Peyer's patch (tissue), 4 donors: ENCODE measurements at places on chromosomes 2 and 18.

DNA sequence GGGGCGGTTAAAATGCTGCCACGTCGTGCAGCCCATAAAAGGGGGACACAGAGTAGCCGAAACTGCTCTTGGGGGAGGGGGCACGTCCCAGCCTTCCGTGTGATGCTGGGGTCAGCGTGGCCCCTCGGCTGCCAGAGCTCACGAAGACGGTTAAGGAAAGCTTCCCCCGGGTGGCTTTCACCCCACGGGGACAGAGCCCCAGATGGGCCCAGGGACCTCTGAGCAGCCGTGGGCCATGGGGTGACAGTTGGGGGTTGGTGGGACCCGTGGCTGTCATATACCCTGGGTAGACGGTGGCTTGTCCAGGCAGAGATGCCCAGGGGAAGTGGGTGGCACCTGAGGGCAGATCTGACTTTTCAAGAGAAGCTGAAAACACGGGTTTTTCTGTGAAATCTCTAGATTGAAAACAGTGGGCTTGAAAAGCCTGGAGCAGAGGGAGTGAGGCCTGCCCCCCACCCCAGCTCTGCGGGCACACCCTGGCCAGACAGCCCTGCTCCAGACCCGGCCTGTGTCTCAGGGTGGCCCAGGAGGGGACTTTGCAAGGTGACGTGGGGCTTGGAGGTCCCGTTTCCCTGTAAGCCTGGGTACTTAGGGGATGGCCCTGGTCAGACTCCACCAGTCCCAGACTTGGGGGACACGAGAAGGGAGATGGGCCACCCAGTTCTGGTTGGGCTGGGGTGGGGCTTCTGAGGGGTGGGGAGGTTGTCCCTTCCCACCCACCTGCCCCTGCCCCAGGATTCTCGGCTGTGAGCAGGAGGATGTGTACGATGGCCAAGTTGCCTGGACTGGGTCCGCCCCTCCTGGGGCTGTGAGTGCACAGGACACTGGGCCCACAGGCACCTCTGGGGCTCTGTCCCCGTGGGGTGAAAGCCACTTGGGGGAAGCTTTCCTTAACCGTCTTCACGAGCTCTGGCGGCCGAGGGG, 652 bp downstream of the NEU4 start:
- no peaks in the 10 kb centered on the region for H3K27me3 ChIP-seq
- DNase-seq = peak; percentile 50
- H3K36me3 ChIP-seq = no peaks in the 10 kb centered on the region

GRCh38 chr2:240972636-240973521, 25.5 kb upstream of the SNED1 start:
- H3K27me3 ChIP-seq = no peaks in the 10 kb centered on the region
- H3K4me3 ChIP-seq = no peak overlapping the region
- no peak overlapping the region for H3K27ac ChIP-seq
- H3K36me3 ChIP-seq = no peaks in the 10 kb centered on the region

DNA sequence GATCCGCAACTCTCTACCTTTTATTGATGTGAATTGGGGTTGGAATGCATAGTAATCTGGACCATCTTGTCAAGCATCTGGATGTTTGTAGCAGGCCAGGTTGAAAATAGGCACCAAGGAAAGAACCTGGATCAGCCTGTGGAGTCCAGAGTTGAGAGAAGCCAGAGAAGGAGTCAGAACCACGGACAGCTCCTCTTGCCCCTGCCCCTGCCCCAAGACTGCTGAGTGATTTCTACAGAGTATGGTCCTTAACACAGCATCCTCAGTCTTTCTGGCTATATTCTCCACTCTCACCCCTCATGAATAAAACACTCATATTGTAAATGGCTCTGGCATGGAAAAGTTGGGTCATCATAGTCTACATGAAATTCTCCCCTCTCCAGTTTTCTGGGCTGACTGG, 154.6 kb downstream of the LOXHD1 start:
- H3K36me3 ChIP-seq = no peaks in the 10 kb centered on the region
- H3K27me3 ChIP-seq = no peaks in the 10 kb centered on the region
- H3K27ac ChIP-seq = no peak overlapping the region
- DNase-seq = no peak

DNA sequence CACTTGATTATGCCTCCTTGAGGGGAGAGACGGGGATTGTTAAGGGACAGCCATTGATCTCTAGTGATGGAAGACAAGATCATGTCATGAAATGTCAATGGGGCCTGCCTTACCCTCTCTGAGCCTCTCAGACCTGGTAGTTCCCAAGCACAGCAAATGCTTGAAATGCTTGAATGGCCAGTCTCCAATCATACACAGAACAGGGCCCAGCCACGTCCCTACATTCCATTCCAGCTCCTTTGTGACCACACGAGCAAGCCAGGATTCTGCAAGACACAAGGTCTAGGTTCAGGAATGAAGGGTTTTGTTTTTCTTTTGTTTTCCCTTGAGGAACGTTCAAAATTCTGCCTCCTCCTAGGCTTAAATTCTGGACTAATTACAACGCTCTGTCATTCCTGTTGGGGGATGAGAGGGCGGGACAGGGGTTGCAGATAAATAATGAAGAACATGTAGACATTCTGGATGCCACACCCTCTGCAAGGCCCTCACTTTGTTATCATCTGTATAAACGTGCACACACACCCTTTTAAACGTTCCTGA, 98.1 kb upstream of the YPEL5 start:
- DNase-seq = no peak
- H3K4me1 ChIP-seq = no peaks in the 10 kb centered on the region
- no peak overlapping the region for H3K4me3 ChIP-seq

DNA sequence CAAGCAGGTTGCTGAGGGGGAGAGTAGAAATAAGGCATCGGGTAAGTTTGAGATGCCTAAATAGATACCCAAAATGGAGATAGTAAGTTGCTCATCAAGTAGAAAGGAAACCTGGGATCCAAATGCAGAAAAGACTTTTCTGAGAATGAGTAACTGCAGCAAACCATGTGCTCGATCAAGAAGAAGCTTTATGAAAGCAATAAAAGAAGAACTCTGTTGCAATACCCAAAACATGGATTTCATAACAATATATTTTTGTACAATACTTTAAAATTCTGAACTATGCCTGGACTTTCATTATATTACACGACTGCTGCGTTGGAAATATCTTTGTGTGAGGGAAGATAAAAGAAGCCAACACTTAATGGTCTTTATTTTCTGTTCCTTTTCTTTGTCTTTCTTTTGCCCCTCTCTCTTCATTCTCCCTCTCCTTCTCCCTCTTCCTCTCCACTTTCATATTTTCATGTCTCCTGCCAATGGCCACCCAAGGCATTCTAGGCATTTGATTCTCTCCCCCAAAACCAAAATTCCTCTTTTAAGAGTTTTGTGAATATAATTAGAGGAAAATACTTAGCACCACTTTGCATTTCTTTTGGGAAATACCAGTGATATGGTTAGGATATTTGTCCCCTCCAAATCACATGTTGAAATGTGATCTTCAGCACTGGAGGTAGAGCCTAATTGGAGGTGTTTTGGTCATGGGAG, 257.6 kb downstream of the MREG start:
- DNase-seq = no peak
- no peaks in the 10 kb centered on the region for H3K27me3 ChIP-seq
- no peak overlapping the region for H3K27ac ChIP-seq
- H3K4me3 ChIP-seq = no peak overlapping the region

DNA sequence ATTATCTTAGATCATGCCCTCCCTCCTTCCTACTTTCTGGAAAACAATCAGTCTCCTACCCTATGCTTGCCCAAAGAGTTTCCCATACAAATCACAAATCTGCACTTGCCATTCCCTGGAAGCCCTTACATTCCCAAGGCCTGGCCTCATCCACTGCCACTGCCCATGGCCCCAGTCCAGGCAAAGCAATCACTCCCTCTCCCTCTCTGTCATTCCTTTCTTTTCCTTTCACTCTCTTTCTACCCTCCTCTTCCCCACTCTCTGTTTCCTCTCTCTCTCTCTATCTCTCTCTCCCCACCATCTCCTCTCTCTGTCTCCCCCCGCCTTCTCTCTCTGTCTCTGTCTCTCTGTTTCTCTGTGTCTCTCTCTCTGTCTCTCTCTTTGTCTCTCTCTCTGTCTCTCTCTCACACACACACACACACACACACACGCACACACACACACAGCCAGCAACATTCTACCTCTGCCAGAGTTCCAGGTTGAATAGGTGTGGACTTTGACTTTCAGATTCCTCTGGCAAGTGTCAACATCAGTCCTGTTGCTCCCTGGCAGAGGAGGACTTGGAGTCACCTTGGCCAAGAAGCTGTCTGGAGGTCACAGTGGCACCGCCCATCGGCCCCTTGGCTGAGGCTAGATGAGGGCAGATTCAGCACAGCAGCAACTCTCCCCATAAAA, 43.7 kb upstream of the NAT8 start:
- no peak overlapping the region for H3K4me3 ChIP-seq
- H3K27ac ChIP-seq = peak overlapping the region; percentile 80
- peak; percentile 82 for DNase-seq
- H3K27me3 ChIP-seq = no peaks in the 10 kb centered on the region
- H3K36me3 ChIP-seq = no peaks in the 10 kb centered on the region

- H3K27ac ChIP-seq = no peak overlapping the region
- no peaks in the 10 kb centered on the region for H3K4me1 ChIP-seq
- H3K4me3 ChIP-seq = no peak overlapping the region
- H3K36me3 ChIP-seq = no peaks in the 10 kb centered on the region
These were observed 773.9 kb upstream of the LRATD1 start for GRCh38 chr2:13858626-13859025.

GRCh38 chr18:48133671-48134251, 203.3 kb upstream of the SMAD2 start:
- H3K36me3 ChIP-seq = no peaks in the 10 kb centered on the region
- no peak for DNase-seq
- H3K27me3 ChIP-seq = no peaks in the 10 kb centered on the region
- H3K27ac ChIP-seq = no peak overlapping the region
- no peaks in the 10 kb centered on the region for H3K4me1 ChIP-seq

DNA sequence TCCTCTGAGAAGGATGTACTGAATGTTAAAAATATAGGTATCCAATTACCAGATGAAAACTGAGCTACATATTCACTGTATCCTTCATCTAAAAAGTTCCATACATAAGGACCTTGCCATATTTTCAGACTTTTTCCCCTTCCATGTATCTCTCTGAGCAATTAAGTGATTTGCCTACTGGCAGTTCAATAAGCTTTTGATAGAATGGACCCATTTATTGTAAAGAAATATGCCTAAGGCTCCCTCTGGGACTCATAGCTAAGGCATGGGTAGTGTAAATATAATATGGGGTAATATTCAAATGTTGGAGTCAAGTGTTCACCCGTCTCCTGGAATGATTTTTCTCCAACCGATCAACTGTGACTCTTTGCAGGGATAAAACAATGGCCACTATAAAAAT, 135.4 kb upstream of the FSHR start:
- DNase-seq = no peak
- H3K4me3 ChIP-seq = no peak overlapping the region
- H3K27ac ChIP-seq = no peak overlapping the region
- peaks cover 11% of the 10 kb centered on the region for H3K4me1 ChIP-seq

DNA sequence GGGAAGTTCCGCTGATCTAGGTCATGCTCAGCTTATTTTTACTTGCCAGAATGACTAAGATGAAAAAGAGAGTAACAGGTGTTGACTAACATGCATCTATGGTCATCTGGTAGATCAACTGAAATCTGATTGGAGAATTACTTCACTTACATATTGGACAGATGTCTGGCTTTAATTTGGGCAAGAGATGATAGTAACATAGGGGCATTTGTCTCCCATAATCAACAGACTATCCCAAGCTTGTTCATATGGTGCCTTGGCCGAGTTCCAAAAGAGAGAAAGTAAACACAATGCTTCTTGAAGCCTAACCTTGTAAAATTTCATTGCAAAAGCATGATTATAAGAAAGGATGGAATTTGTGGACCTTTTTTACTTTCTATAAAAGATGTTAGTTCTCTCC, 503.7 kb downstream of the ADCYAP1 start:
- no peak overlapping the region for H3K4me3 ChIP-seq
- no peaks in the 10 kb centered on the region for H3K36me3 ChIP-seq
- H3K27me3 ChIP-seq = no peaks in the 10 kb centered on the region
- no peaks in the 10 kb centered on the region for H3K4me1 ChIP-seq
- no peak for DNase-seq
- no peak overlapping the region for H3K27ac ChIP-seq

- no peaks in the 10 kb centered on the region for H3K27me3 ChIP-seq
- H3K36me3 ChIP-seq = no peaks in the 10 kb centered on the region
- no peak overlapping the region for H3K4me3 ChIP-seq
- H3K27ac ChIP-seq = no peak overlapping the region
These were observed 321.9 kb downstream of the RAD51AP2 start for GRCh38 chr2:17196380-17196779.

GRCh38 chr2:219122202-219122980, 38.2 kb downstream of the NHEJ1 start:
- no peak for DNase-seq
- H3K36me3 ChIP-seq = no peaks in the 10 kb centered on the region
- H3K27ac ChIP-seq = peak overlapping the region; percentile 90
- H3K4me1 ChIP-seq = peaks cover 29% of the 10 kb centered on the region
- H3K27me3 ChIP-seq = no peaks in the 10 kb centered on the region
- H3K4me3 ChIP-seq = peak overlapping the region; percentile 16

- H3K36me3 ChIP-seq = no peaks in the 10 kb centered on the region
- DNase-seq = no peak
- no peak overlapping the region for H3K27ac ChIP-seq
These were observed 181.0 kb upstream of the CHST9 start for GRCh38 chr18:27366151-27366550.

- H3K4me1 ChIP-seq = no peaks in the 10 kb centered on the region
- no peak for DNase-seq
- no peaks in the 10 kb centered on the region for H3K27me3 ChIP-seq
- no peak overlapping the region for H3K27ac ChIP-seq
These were observed 121.8 kb upstream of the FN1 start for GRCh38 chr2:215557701-215558100.

- H3K27me3 ChIP-seq = no peaks in the 10 kb centered on the region
- no peak for DNase-seq
- H3K4me3 ChIP-seq = no peak overlapping the region
- no peaks in the 10 kb centered on the region for H3K36me3 ChIP-seq
- H3K27ac ChIP-seq = no peak overlapping the region
- no peaks in the 10 kb centered on the region for H3K4me1 ChIP-seq
These were observed 95.1 kb downstream of the MTCL1 start for GRCh38 chr18:8800445-8800844.

DNA sequence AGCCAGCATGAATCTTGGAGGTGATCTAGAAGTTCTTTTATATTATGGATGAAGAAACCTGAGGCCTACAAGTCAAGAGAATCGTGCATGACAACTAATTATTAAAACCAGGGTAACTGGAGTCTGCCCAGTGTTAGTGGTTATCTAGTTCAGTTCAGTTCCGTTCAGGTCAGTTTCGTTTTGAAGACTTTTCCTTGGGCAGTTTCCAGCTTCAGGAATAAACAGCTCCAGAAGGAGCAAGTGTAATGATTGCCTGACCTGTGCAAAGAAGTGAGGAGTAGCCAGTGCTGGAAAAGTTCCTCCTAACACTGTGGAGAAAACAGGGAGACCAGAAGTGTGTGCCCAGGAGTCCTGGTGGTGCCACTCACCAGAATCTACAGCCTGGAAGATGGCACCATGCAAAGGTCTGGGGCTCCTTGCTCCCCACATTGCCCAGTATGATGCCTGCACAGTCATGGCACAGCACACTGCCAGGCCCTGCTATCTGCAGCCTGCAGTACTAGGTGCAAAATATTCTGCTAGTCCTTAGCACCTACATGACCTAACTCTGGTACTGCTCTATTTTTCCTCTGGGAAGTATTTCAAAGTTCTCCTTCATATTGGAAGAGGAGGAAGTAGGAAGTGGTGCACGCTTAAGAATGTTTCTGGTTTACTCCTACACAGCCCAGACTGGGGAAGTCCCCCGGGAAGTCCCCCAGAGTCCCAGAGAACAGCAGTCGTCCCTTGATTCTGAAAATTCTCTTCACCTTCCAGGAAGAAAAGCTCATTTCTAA, 65.8 kb downstream of the SUMO1 start:
- H3K27ac ChIP-seq = no peak overlapping the region
- no peak overlapping the region for H3K4me3 ChIP-seq
- no peak for DNase-seq
- H3K36me3 ChIP-seq = no peaks in the 10 kb centered on the region
- H3K27me3 ChIP-seq = no peaks in the 10 kb centered on the region
- no peaks in the 10 kb centered on the region for H3K4me1 ChIP-seq
